Breast epithelium (tissue), 4 donors: ENCODE measurements at places on chromosomes 7 and 10. TPM values are rescaled to one million over a fixed set of nuclear protein-coding genes. Genes with fewer than 3 reads are reported as not detected.
A peak's percentile ranks its signal among the peaks of the same experiment; 100 is the strongest.

GRCh38 chr7:26668821-26669220, 195.6 kb downstream of the SKAP2 start:
- no peak overlapping the region for H3K4me3 ChIP-seq
- H3K36me3 ChIP-seq, result no peaks in the 10 kb centered on the region
- DNase-seq, result no peak
- no peaks in the 10 kb centered on the region for H3K4me1 ChIP-seq
- no peak overlapping the region for H3K27ac ChIP-seq
- no peaks in the 10 kb centered on the region for H3K27me3 ChIP-seq

DNA sequence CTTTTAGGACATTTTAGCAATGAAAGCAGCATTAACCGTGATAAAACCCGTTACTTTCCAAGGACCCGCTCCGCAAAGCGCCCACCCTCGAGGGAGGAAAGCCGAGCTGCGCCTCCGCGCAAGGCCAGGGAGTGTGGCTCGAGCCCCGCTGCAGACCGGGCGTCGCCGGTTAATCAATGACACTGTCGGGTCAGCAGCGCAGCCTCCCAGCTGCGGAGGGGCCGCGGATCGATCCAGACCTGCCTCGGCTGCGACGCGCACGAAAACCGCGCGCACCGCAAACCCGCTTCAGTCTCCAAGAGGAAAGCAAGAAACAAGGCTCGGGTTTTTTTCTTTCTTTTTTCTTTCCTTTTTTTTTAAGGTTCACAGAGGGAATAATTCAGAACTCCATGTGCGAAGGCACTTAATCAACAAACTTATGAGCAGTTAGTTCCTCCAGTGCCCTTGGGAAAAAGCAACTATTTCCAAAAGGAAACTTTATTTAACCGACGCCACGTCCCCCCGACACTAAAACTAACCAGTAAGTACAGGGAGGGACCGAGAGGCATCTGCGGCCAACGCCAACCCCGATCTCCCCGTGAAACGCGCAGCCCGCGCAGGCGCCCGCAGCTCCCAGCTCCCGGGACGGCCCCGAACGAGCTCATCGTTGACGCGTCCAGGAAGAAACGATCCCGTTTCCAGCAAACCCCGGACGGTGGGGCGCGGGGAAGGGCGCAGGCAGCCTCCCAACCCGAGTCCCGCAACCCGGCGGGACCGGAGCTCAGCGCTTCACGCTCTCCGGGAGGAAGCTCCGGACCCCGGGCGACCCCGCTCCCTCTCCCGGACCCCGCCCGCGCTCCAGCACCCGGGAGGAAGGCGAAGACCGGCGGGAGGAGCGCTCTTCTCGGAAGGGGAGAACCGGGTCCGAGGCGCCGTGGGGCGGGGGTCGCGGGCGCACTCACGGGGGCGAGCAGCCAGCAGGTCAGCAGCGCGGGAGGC, 598 bp downstream of the VIPR2 start:
- H3K27ac ChIP-seq, result no peak overlapping the region
- DNase-seq, result no peak
- no peaks in the 10 kb centered on the region for H3K4me1 ChIP-seq
- H3K27me3 ChIP-seq, result peaks cover 5% of the 10 kb centered on the region

- H3K4me1 ChIP-seq, result no peaks in the 10 kb centered on the region
- no peaks in the 10 kb centered on the region for H3K36me3 ChIP-seq
- no peaks in the 10 kb centered on the region for H3K27me3 ChIP-seq
- no peak overlapping the region for H3K27ac ChIP-seq
Observed at GRCh38 chr7:110358028-110358427, 732.9 kb upstream of the LRRN3 start.

GRCh38 chr10:14570800-14571199, 203.9 kb downstream of the FAM107B start:
- no peak for DNase-seq
- H3K36me3 ChIP-seq, result no peaks in the 10 kb centered on the region
- no peak overlapping the region for H3K4me3 ChIP-seq
- no peaks in the 10 kb centered on the region for H3K4me1 ChIP-seq
- peak overlapping the region; percentile 79 for H3K27ac ChIP-seq

GRCh38 chr10:113449006-113449695, 103.7 kb upstream of the HABP2 start:
- no peak overlapping the region for H3K4me3 ChIP-seq
- no peaks in the 10 kb centered on the region for H3K4me1 ChIP-seq
- no peak for DNase-seq
- H3K36me3 ChIP-seq, result no peaks in the 10 kb centered on the region
- H3K27me3 ChIP-seq, result no peaks in the 10 kb centered on the region
- no peak overlapping the region for H3K27ac ChIP-seq

- peak; percentile 50 for DNase-seq
- H3K36me3 ChIP-seq, result no peaks in the 10 kb centered on the region
- no peaks in the 10 kb centered on the region for H3K4me1 ChIP-seq
- no peaks in the 10 kb centered on the region for H3K27me3 ChIP-seq
- no peak overlapping the region for H3K4me3 ChIP-seq
Observed at GRCh38 chr7:387132-388022, 97.4 kb downstream of the FOXL3 start.

DNA sequence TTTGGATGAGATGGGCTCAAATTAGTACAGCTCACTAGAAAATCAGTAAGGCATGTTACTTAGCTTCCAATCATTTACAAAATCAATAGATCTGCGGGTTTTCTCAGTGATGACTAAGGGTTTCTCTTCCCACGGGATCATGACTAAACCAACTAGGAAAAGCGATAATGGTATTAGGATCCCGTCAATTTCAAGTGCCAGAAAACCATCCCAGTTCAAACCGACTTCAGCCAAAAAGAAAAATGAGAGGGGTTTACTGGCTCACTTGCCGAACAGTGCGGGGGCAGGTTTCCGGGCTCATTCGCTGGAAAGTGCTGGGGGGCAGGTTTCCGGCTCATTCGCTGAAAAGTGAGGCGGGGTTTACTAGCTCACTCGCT, 62.1 kb upstream of the LYZL2 start:
- H3K4me1 ChIP-seq, result no peaks in the 10 kb centered on the region
- H3K4me3 ChIP-seq, result peak overlapping the region; percentile 12
- DNase-seq, result no peak
- no peaks in the 10 kb centered on the region for H3K27me3 ChIP-seq
- no peaks in the 10 kb centered on the region for H3K36me3 ChIP-seq

- no peak overlapping the region for H3K4me3 ChIP-seq
- no peaks in the 10 kb centered on the region for H3K4me1 ChIP-seq
- no peaks in the 10 kb centered on the region for H3K36me3 ChIP-seq
- no peak overlapping the region for H3K27ac ChIP-seq
- H3K27me3 ChIP-seq, result no peaks in the 10 kb centered on the region
Observed at GRCh38 chr7:95582578-95583293, 13.6 kb downstream of the PDK4 start.

- H3K36me3 ChIP-seq, result no peaks in the 10 kb centered on the region
- no peak for DNase-seq
- no peaks in the 10 kb centered on the region for H3K27me3 ChIP-seq
- no peak overlapping the region for H3K27ac ChIP-seq
Observed at GRCh38 chr10:52662256-52662655, 110.3 kb downstream of the MBL2 start.

- peak overlapping the region; percentile 22 for H3K4me3 ChIP-seq
- no peaks in the 10 kb centered on the region for H3K27me3 ChIP-seq
Observed at GRCh38 chr10:12907656-12908055, 93.9 kb downstream of the CCDC3 start.

- no peaks in the 10 kb centered on the region for H3K4me1 ChIP-seq
- H3K27me3 ChIP-seq, result no peaks in the 10 kb centered on the region
- DNase-seq, result no peak
- no peak overlapping the region for H3K4me3 ChIP-seq
- no peak overlapping the region for H3K27ac ChIP-seq
Observed at GRCh38 chr10:75540357-75540966, 109.0 kb downstream of the LRMDA start.

DNA sequence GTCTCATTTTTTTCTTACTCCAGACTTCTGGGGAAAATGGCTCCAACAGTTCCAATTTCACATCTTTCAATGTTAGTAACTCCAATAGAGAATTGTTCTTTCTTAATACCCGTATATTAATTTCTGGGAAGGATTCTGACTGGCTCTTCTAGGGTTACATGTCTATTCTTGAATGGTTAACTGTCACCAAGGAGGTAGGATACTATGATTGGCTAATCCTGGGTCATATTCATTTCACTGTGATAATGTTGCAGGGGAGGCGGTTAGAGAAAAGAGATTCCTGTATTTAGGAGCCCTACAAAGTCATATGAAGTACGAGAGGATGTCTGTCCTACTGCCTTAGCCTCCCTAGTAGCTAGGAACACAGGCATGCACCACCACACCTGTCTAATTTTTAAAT, 16.1 kb upstream of the VCL start:
- DNase-seq, result no peak
- H3K27ac ChIP-seq, result no peak overlapping the region
- H3K4me3 ChIP-seq, result no peak overlapping the region
- H3K36me3 ChIP-seq, result no peaks in the 10 kb centered on the region
- H3K27me3 ChIP-seq, result no peaks in the 10 kb centered on the region

GRCh38 chr10:79472951-79473350, 27.5 kb upstream of the ZCCHC24 start:
- no peaks in the 10 kb centered on the region for H3K36me3 ChIP-seq
- H3K4me3 ChIP-seq, result no peak overlapping the region
- H3K27me3 ChIP-seq, result no peaks in the 10 kb centered on the region
- DNase-seq, result no peak
- no peaks in the 10 kb centered on the region for H3K4me1 ChIP-seq

DNA sequence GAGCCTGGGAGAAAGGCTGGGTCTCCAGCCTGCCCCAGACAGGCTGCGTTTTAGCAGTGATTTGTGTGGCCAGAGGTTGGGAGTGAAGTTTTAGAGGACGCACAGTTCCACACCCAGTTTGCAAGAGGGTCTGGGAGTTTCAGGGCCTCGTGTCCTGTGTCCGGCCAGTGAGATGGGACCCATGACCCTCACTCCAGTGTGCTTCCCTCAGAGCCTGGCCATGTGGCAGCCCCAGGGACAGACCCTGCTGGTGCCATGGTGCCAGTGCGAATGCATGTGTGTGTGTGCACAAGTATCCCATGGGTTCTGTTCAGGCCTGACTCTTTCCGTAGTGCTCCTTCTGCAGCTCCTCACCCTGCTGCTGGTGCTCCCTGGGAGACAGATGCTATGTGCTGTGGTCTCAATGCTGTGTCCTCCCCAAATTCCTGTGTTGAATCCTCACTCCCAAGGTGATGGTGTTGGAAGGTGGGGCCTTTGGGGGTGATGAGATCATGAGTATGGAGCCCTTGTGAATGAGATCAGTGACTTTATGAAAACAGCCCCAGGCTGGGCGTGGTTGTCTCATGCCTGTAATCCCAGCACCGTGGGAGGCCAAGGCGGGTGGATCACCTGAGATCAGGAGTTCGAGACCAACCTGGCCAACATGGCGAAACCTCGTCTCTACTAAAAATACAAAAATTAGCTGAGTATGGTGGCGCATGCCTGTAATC, 16.5 kb downstream of the ECHDC3 start:
- no peaks in the 10 kb centered on the region for H3K27me3 ChIP-seq
- H3K4me1 ChIP-seq, result no peaks in the 10 kb centered on the region
- peak overlapping the region; percentile 61 for H3K27ac ChIP-seq
- H3K4me3 ChIP-seq, result no peak overlapping the region

DNA sequence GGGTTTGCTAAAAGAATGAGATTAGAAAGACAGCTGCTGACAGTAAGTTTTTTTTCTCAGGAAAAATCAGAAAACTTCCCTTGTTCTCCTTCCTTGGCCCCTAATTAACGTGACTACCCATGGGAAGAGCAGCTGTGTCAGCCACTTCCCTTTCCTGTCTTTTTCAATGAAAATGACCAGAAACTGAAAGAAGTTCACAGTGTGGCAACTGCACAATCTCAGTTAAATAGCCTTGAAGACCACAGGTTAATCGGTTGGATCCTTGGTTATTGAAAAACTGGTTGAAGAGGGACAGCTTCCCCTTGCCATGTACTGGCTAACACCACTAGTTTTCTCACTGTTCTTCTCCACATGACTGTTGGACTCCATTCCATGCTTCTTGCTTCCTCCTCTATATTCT, 148.8 kb upstream of the AGR3 start:
- no peaks in the 10 kb centered on the region for H3K4me1 ChIP-seq
- no peaks in the 10 kb centered on the region for H3K27me3 ChIP-seq
- H3K27ac ChIP-seq, result no peak overlapping the region
- no peak for DNase-seq

DNA sequence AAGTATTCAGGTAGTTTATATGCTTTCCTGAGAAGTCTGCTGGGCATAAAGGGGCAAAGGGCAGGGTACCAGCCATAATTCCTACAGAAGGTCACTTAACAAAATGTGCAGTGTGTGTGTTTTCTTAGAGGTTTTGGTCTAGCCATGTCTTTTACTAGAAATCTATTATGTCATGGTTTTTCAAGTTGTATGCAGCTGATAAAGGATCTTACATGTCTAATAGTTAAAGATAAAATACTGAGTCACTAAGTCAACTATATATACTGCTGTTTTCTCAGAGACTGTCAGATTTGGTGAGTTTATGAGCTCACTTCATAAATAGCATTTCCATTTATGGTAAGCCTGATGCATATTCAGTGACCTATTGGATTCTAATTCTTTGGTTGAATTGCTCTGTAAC, 7.7 kb downstream of the CASP2 start:
- no peak for DNase-seq
- H3K4me1 ChIP-seq, result no peaks in the 10 kb centered on the region
- no peak overlapping the region for H3K27ac ChIP-seq
- H3K4me3 ChIP-seq, result no peak overlapping the region
- H3K27me3 ChIP-seq, result no peaks in the 10 kb centered on the region

DNA sequence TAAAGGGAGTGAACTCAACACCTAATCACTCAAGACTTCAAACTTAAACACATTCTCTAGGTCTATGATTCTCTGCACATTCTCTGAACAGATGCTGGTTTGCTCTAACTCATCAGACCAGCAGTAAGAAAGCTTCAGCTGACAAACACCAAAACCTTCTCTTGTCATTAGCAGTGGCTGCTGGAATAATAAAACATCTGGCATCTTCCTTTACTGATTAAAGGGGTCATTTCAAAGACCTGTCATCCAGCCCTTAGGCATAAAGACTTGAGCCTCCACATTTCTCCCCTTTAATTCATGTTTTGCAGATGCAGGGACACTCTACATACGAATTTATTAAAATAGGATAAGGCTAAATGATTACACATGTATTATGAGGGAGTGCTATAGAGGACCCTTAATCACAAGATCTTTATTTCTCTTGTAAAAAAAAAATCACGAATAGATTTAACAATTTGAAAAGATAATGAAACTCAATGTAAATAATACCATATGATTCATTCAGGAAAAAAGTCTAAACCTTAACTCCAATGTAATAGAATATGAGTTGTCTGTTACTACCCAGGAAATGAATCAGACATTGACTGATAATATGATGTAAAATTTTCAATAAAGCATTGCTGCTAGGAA, 152.4 kb upstream of the GNAI1 start:
- H3K27me3 ChIP-seq, result no peaks in the 10 kb centered on the region
- H3K27ac ChIP-seq, result no peak overlapping the region
- DNase-seq, result no peak
- H3K4me1 ChIP-seq, result no peaks in the 10 kb centered on the region
- no peaks in the 10 kb centered on the region for H3K36me3 ChIP-seq
- H3K4me3 ChIP-seq, result no peak overlapping the region

The LIPJ gene
- total RNA-seq, result 0.32 TPM

The SEPTIN7 gene
- 177 TPM for total RNA-seq

The FAM25A gene
- not detected for total RNA-seq

The MEOX2 gene
- 14.2 TPM for total RNA-seq

The PTPN20 gene
- total RNA-seq, result 5.6 TPM

The TEX36 gene
- total RNA-seq, result not detected

The TLX1 gene
- total RNA-seq, result not detected
